ENCODE measurements at places on chromosomes 2 and 18. TPM values are rescaled to one million over a fixed set of nuclear protein-coding genes. Genes with fewer than 3 reads are reported as not detected.

Gene PLGLB2
- total RNA-seq, result not detected

Gene C2orf72
- total RNA-seq, result not detected

Gene CAPN14
- total RNA-seq, result not detected

Gene ERMN
- total RNA-seq, result not detected

Gene FBXO41
- 0.05 TPM for total RNA-seq

Gene GRHL1
- 0.94 TPM for total RNA-seq

All from mammary microvascular endothelial cell (primary cell).